ENCODE measurements at places on chromosomes 6 and 20. TPM values are rescaled to one million over a fixed set of nuclear protein-coding genes. Genes with fewer than 3 reads are reported as not detected.

Gene PCK1
- total RNA-seq, result not detected

Gene EYA4
- total RNA-seq, result not detected

Gene NKAIN2
- total RNA-seq, result not detected

Gene HCRTR2
- total RNA-seq, result not detected

Gene PAK5
- total RNA-seq, result not detected

Gene SAMD5
- not detected for total RNA-seq

Data from activated CD8-positive, alpha-beta memory T cell treated with anti-CD3 and anti-CD28 coated beads for 36 hours (primary cell).